ENCODE measurements at places on chromosomes 16 and 17.

DNA sequence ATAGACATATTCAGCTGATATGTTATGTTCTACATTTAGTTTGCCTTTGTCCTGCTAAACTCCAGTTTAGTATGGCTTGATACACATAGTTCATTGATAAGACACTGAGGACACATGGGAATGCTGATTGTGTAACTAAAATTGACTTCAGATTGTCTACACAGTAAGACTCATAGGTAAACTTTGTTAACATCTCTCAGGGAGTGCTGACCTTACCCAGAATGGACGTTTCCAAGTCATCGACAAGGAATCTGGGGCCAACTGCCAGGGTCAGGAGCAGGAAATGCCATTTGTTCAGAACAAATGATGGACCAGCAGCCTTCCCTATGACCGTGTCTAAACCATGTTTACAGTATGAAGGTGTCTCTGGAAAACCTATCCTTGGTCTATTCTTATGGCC lies 58.7 kb downstream of the DYNLRB2 start:
- no peak for DNase-seq

DNA sequence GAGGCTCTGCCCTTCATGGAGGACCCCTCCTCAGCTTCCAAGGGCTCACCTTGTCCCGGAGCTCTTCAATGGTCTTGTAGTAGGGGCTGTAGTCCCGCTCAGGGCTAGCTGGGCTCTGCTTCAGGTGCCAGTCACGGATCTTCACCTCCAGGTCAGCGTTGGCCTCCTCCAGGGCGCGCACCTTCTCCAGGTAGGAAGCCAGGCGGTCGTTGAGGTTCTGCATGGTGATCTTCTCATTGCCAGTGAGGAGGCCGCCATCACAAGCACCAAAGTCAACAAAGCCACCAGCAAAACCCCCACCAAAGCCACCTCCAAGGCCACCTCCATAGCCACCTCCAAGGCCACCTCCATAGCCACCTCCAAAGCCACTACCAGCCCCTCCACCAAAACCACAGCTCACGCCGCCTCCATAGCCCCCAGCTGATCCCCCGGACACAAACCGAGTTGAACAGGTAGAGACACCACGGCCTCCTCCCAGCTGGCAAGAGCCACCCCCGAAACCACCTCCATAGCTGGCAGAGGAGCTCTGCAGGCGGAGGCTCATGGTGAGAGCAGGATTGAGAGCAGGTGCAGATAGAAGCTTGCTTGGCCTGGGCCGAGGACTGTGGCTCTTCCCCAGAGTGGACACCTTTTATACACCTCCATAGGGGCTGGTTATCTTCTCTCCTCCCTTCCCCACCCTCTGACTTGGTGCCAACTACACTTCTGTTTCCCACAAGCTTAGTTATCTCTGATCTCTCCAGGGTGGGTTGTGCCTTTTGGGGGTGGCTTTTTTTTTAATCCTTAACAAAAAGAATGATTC lies at the start of gene KRT13:
Gene KRT13 (minus strand): TSS at position 606 of the 802 bp plus-strand sequence. CDS start 62 bp downstream, at position 544.
- no peak for DNase-seq

DNA sequence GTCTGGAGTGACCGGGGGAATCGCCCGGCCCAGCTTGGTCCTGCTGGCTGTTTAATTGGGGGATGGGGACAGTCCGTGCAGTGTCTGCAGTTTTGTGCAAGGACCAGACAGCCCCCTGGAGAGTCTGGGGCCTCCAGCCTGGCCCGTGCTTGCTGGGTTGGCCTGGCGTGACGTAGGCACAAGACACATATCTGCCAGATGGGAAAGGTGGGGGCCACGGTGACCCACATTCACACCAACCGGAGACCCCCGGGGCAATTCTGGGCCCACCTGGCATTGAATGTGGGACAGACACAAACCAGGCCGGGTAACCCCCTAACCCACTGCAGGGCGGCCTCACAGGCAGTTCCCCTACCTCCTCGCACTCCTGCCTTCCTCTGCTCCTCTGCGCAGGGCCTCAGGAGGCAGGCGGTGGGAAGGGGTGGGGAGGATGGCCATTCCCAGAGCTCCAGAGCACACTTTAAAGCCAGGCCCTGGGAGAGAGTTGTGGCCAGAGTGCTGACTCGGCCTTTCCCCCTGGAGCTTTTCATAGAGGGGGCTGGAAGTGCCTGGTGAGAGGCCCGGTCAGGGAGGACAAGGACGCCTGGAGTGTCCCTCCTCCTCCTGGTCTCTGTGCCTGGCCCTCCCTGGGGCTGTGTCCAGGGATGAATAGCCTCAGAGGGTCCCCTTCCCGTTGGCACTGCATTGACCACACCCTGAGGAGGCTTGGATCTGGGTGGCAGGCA lies 1.5 kb downstream of the MRC2 start:
- DNase-seq = no peak

DNA sequence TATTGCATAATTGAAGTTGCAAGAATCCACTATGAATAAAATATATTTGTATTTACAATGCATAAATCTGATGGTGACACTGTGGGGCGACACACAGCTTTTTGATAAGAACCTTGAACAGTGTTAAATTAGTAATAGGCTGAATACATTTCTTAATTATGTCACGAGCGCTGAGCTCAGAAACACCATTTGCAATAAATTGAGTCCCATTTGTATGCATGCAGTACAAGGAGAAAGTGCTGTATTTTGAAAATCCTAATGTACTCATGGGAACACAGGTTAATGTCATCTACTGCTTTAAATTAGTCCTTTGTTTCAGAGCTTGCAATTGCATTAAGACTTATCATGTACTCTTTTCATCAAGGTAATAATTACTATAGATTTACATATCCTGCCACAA lies 579.5 kb downstream of the RBFOX1 start:
- no peak for DNase-seq

DNA sequence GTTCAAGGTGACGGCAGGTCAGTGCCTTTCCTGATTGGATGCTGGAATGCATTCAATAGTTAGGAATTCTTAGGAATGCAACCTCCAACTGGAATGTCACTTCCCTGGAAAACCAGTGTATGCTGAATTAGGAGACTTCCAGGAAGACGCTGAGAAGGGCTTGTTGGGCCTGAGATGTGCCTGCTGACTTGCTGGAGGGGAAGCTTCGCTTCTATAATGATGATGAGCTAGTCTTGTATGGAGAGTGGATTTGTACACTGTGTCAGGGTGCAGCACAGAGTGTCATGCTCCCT lies 45.6 kb downstream of the SMPD3 start:
- DNase-seq = no peak

DNA sequence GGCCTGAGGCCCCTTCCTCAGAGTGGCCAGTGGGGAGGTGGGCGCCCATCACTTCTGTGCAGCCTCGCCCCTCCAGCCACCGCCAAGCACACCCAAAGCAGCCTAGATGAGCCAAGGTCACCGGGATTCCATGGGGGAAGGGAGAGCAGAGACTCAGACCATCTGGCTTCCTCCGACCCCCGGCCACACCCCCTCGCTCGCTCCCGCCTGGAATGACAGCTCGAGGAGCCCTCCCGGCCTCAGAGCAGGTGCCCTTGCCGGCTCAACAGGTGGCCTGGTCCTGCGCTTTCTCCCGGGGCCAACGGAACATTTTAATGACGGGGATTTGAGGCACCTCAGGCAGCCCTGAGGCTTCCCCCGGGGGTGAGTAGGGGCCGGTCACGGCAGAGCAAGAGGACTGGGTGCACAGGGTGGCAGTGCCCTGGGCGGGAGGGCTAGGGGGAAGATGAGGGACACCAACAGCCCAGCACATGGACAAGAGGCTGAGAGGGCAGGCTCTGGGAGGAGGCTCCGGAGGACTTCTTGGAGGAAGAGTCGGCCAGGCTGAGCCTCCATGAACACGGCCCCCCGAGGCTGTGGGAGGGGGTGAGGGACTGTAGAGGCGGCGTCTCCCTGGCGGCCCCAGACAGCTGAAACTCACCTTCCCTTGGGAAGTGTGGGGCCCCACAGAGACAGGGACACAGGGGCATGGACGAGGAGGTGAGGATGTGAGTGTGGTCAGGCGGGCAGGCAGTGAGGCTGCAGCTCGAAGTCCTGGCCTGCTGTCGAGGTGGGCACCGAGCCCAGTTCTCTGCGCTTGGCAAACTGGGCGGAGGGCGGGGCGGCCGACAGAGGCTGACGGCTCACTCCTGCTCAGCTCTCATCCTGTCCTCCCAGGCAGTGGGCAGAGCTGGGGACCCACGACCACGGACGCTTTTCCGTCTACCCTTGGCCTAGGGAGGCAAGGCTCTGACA lies 12.5 kb upstream of the C1QTNF8 start:
- DNase-seq = peak; percentile 27

DNA sequence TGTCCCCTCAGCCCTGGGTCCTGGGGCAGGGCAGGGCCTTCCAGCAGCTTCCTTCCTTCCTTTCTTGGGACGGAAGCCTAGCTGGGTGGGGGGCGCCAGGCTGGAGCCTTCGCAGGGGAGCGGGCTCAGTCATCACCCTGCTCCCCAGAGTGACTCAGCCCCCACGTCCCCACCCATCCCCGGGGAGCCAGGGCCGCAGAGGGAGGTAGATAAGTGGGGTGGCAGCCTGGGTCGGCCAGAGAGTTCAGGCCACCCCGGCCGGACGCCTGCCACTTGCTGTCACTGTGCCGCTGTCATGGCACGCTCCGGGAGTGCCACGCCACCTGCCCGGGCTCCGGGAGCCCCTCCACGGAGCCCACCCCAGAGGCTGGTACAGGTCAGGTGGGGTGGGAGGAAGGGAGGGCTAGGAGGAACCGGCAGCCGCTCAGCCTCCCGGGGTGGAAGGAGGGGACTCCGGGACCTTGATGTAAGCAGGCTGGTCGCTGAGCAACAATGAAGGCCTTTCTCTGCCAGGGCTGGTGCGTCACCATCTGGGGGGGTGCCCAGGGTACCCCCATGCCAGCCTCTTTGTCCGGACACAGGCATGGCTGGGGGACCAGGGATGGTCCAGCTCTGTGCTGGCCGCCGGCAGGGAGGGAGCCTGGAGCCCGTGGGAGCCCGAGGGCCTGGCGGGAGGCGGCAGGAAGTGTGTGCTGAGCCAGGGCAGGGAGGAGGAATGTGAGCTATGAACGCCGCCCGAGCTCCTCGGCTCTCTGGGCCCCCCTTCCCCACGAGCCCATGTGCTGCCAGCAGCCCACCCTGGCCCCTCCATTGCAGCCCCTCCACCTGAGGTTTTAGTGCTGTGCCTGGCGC lies 6.6 kb downstream of the NHERF2 start:
- no peak for DNase-seq

DNA sequence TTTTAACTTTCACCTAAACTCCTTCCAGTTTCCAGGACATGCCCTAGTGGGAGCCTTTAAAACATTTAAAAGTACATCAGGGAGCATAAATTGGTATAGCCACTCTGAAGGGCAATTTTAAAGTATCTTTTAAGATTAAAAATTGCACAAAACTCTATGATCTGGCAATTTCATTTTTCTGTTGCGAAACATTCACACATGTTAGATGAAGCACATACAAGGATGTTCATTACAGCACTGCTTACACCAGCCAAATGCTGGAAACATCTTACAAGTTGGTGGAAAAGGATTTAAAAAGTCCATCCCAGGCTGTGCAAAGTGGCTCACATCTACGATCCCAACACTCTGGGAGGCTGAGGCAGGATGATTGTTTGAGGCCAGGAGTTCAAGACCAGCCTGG lies 26.4 kb upstream of the LONP2 start:
- no peak for DNase-seq

DNA sequence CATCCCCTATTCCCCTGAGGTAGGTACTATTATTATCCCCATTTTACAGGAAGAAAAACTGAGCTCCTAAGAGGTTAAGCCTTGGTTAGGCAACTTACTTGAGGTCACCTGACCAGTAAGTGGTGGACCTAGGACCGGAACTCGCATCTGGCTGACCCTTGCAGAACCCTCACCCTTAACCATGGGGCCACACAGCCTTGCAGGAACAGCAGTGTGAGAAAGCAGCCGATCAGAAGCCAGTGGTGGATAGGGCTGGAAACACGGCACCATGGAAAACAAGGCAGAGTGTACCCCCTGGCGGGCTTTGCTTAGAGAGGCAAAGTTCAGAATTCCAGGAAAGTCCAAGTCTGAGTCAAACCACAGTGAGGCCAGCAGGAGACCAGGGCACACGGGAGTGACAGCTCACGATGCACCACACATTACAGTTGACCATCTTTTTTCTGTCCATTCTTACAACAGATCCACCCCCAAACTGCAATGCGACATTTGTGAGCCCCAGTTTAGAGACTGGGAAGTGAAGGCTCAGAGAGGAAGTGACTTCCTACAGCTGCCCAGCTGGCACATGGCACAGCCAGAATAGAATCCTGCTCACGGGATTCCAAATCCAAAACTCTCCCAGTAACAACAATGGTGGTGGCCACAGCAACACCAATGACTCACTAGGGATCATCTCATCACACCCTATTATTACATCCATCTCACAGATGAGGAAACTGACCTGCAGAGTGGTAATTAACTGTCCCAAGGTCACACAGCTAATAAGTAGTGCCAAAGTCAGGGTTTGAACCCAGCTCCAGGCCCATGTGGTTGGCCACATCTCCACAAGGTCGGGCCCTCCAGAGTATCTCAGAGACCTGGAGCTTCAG lies 20.3 kb downstream of the KIFC3 start:
- no peak for DNase-seq

DNA sequence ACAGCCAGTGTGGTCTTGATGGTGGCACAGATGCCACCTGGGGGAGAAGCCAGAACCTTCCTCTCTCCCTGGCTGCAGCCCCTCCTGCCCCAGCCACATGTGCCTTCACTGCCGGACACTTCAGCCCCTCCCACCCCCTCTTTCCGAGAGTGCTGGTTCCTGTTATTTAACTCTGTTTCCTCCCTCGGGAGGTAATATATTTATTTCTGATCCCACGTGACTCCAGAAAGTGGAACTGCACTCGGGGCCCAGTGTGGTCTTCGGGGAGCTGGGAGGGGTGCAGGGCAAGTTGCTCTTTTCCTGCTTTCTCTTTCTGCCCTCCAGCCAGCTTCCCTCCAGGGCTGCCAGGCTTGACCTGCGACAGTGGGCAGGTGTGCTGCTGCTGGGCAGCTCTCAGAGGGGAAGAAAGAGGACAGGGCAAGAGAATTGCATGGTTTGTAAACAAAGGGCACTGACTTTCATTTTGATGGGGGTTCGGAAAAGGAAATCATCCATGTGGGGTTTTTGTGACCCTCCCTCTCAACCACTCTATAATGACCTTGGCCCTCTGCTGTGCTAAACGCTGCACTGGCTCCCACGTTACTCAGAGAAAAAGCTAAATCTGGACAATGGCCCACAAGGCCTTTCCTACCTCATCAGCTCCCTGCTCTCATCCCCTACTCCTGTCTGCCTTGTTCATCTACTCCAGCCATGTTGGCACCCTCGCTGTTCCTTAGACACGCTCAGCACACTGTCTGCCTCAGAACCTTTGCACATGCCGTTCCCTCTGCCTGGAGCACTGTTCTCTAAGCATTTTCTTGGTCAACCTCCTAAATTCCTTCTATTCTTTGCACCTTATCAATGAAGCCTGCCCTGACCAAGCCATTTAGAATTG lies 8.2 kb upstream of the CIITA start:
- no peak for DNase-seq

- DNase-seq = no peak
Observed at GRCh38 chr16:57976331-57976796, 5.4 kb upstream of the CNGB1 start.

Measured in NCI-H1105 (cell line).